ENCODE measurements at places on chromosomes 5 and 9.

DNA sequence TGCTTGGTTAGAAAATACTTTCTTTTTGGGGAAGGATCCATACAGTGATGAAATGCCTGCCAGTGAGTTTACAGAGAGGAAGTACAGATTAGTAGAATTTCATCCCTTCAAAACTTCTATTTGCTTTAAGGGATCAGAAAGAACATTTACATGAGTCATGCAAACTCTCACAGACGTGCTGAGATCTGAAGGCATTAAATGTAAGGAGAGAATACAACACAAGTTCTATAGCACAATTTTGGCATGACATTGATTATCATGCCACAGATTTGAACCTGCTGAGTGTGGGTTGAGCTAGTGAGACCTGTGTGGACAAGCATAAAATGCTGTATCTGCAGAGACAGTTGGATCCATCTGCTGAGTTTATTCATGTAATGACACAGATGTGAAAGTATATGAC is 613.6 kb upstream of the SEMA6A start:
- no peak for DNase-seq

DNA sequence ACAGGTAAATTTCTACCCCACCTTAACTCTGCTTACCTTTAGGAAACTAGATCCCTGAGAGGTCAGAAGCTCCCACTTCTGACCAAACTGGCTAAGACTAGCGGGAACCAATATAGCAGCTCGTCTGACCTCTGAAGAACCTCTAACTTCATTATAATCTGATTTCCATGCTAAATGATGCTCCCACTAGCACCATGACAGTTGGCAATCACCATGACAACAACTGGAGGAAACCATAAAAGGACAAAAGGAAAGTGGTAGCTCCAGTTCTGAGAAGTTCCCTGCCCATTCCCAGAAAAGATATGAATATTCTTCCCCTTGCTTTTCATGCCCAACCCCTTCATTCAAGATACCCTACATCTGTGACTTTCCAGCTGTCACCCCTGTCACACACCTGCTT is 483.3 kb downstream of the CTNND2 start:
- DNase-seq, result no peak

GRCh38 chr5:23332650-23333251 is 174.7 kb upstream of the PRDM9 start:
- DNase-seq, result no peak

DNA sequence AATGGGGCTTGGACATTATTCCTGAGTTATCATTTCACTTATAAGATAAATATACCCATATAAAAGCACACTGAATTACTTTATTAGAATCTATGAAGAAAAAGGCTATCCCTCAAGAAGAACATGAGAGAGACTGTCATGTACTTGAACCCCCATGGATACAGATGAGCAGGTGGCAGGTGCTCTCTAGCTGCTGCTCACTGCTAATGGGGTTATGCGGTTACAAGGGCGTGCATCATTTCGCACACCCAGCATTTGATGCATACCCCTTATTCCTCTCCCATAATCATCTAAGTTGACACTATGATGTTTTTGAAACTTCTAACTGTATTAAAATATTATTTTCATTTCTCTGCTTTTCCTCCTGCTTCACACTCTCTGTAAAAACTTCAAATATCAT is 16.4 kb downstream of the ITK start:
- no peak for DNase-seq

DNA sequence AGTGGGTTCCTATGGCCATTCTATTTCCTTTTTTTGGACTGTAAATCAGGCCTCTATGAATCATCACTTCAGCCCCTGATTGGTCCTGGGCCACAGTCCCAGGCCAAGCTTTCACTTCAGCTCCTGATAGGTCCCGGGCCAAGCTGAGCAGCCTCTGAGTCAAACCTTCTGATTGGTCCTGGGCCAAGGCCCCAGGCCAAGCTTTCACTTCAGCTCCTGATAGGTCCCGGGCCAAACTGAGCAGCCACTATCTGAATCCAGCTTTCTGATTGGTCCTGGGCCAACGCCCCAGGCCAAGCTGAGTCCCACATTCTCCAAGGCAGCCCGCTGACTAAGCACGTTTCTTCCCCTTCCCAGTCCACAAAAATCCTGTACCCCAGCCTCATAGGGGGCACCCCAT is 1972.9 kb upstream of the ACO1 start:
- no peak for DNase-seq

- no peak for DNase-seq
These were observed 27.2 kb downstream of the PAM start for GRCh38 chr5:102782217-102782872.

- no peak for DNase-seq
These were observed 11.6 kb upstream of the RFK start for GRCh38 chr9:76405868-76406267.

GRCh38 chr9:101115102-101115501 is 86.6 kb downstream of the PLPPR1 start:
- DNase-seq, result no peak

DNA sequence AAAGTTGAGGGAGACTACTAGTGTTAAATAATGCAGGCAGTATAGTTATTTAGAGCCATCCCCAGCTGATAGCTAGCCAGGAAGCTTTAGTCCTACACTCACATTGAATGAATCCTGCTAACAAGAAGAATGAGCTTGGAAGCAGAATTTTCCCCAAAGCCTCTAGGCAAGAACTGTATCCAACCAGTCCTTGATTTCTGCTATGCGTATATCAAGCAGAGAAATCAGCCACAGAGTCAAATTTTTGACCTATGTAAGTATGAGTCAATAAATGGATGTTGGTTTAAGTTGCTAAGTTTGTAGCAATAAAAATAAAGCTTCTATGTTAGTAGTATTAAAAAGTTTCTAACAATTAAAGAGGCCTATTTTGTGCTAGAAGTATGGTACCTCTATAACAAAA is 672.1 kb upstream of the CHD1 start:
- no peak for DNase-seq

DNA sequence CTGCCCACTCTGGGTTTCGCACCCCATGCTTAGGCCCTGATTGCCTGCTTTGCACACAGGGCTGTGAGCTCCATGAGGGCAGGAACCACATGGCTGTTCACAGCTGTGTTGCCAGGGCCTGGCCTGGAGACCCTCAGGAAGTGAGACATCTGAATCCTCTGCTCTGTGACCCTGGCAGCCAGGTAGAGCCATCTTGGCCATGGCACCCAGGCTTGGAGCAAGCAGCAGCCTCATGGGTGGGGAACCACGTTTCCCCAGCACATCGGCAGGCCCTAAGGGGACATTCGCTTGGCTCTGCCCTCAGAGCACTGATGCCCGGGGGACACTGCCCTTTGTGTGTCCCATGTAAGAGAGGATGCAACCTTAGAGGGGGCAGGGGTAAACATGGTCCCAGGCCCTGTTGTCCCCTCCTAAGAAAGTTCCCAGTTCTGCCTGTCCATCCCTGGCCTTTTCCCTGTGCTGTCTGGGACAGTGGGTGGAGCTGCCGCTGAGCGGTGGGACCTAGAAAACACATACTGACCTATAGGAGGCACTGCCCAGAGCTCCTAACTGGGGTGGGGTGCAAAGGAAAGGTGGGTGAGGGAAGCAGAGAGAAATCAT is 144.1 kb upstream of the IER5L start:
- no peak for DNase-seq

- DNase-seq, result no peak
These were observed 7.0 kb downstream of the CSF2 start for GRCh38 chr5:132080595-132080994.

DNA sequence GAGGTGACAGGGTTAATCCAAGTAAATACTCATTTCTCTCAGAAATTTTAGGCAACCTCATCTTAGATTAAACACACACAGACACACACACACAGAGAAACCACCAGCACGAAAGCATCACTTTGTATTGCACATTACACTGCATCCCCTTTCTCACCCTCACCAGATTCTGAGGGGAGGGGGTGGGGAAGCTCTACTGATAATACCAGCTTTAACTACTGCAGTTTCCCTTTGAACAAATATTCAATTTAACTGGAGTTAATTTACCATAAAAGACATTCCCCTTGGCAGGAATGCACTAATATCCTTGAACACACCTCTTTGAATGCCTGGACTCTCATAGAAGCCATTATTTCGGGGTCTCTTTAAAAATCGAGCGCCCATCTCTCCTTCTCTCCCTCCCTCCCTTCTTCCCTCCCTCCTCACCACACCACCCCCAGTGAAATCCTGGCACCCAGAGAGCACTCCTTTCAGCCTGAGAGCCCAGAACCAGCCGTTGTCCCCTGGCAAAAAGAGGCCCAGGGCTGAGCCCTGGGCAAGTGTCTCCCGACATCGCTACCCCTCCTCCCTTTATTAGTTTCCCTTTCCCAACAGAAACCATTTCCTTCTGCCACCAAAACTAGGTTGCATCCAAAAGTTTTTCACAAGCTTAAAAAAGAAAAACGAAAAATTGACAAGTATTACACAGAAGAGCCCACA is 2.8 kb upstream of the NFIB start:
- no peak for DNase-seq

- no peak for DNase-seq
These were observed 173.6 kb downstream of the FANCC start for GRCh38 chr9:95143591-95144561.

DNA sequence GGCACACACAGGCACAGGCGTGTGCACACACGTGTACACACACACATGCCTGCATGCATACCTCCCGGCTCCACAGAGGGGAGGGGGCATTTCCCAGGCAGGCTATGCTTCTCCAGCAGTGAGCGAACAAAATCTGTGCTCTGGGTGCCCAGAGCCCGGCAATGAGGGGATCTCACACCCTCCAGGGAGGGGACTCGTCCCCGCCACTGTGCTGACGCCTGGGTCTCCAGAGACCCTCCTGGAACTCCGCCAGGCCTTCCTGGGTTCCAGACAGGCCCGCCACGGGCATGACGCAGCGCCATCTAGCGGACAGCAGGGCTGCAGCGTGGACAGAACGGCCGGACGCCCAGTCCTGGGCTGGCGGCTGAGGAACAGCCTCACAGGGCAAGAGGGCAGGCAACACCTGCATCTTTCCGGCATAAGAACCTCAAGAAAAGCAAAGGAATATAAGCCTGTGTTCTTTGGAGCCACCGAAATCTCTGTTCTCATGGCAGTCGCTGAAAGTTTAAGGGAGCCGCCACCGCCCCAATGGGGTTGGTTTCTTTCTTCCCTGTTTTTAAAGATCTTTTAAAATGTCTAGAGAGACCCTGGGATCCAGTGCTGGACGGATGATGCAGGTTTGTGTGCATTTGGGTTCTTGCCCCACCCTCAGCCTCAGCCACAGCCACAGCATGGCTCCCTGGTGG is 135.6 kb upstream of the PPP1R26 start:
- no peak for DNase-seq

DNA sequence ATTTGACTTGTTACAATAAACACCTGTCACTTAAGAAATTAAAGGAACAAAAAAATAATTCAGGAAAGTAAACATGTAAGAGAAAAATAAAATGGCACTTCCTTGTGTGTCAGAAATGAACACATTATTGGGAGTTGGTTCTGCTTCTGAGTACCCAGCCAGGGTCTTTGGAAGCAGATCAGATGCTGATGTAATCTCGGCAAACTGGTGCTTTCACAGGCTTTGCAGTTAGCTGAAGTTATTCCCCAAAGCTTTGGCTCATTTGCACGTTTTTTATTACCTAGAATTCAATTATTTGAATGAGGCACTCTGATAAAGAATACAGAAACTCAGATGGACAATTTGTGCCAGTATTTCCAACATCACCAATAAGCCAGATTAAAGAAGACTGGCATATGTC is 10.9 kb downstream of the CDH18 start:
- DNase-seq, result no peak

DNA sequence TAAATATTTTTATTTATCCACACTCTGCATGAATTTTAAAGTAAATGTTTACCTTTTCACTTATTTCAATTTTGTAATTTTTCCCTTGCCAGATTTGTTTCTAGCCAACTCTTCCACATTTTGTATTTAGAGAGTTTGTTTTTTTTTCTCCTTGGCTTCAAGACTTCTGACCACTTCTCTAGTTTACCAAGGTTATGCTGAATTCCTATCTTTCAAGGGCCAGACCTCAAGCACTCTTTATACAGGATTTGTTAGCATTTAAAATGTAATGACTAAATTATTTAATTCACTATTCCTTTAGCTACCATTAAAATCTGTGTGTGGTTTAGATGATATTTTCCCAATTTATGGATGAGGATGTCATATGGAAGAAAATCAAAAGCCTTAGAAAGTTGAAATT is 42.5 kb downstream of the MEF2C start:
- DNase-seq, result no peak

- no peak for DNase-seq
These were observed 456.5 kb upstream of the CDH9 start for GRCh38 chr5:27494887-27495286.

DNA sequence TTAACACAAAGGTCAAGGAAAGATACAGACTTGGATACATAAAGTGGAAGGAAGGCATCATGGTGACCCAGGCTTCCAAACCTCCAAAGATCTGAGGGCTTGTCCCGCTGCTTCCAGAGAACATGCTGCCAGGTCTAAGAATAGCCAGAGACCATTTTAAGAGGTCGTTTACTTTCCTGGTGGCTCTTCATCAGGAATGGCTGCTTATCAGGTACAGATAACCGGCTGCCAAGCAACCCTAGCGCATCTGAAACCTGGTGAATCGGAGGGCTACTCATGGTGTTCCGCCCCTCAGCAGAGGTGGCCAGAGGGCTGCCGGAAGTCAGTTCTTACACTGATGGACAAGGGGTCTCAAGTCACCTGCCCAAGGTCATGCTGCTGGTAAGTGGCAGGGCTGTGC is 251.3 kb upstream of the DAP start:
- no peak for DNase-seq

DNA sequence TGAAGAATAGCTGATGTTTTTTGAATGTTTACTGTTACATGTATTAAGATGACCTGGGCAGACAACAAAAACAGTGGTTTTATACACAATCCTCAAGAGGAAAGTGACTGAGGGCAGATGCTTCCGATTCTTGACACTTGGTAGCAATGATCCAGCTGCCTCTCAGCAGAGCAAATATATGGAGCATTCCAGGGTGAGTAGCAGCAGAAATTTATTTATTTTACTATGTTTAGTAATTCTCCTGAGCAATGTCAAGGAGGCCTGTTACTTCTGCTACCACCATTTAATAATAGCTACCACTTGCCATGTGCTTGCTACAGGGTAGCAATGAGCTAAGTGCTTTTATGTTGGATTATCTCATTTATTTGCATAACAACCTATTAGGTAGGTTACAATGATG is 69.1 kb upstream of the NR3C1 start:
- DNase-seq, result no peak

GRCh38 chr5:119074419-119074818 is 3.5 kb downstream of the DMXL1 start:
- no peak for DNase-seq

DNA sequence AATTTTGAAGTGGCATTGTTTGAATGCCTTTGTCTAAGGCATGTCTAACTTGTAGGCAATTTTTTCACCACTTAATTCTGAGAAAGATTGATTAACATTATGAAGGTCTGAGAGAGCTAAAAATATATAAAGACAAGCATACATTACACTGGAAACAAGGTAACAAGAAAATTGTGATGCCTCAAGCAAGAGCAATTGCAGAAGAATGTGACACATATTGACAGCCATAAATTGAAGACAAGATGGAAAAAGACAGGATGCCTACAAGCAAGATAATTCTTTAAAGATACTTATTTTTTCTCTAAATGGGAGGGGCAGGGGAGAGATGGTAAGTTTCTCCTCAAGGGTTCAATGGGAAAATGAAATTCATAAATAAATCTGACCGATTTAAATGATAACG is 103.1 kb upstream of the CYLC2 start:
- DNase-seq, result no peak

- no peak for DNase-seq
These were observed 19.3 kb upstream of the IGFBPL1 start for GRCh38 chr9:38443597-38443996.
